ENCODE measurements at places on chromosomes 6 and 20.
A peak's percentile ranks its signal among the peaks of the same experiment; 100 is the strongest.

DNA sequence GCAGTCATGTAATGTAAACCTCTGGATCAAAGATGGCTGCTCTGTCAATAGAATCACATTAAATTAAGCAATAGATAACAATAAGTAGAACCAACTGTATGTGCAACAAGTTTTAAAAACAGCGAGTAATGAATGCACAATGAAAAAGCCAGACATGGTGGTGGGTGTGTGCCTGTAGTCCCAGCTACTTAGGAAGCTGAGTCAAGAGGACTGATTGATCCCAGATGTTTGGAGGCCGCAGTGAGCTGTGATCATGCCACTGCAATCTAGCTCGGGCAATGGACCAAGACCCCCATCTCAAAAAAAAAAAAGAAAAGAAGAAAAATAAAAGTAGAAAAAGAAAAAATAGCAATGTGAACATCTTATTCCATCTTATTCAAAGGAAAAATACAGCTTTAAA lies 558.7 kb upstream of the MMS22L start:
- DNase-seq, result no peak

DNA sequence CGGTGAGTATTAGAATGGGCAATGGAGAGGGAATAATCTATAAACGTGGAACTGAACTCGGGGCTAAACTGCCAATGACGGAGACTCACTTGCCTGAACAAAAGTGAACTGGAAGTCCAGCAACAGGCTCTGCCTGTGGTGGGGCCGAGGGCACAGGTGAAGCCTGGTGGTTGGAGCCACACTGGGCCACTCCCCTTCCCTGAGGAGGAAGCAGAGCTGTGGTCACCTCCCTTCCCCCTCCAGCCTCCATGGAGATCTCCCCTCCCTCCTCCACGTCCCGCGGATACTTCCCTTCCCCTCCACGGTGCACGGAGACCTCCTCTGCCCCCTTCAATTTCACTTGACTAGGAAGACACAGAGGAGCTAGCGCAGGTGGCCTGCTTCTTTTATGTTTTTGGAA lies 14.7 kb upstream of the DSP start:
- DNase-seq, result no peak

- DNase-seq, result no peak
These were observed 13.2 kb downstream of the GCNT2 start for GRCh38 chr6:10534419-10534762.

GRCh38 chr6:149891259-149891658 lies 6.7 kb downstream of the RAET1E start:
- peak; percentile 67 for DNase-seq

- DNase-seq, result no peak
These were observed 3.4 kb upstream of the ABHD16B start for GRCh38 chr20:63857764-63858392.

- peak; percentile 63 for DNase-seq
These were observed 770 bp downstream of the TCF19 start for GRCh38 chr6:31158863-31159855.

DNA sequence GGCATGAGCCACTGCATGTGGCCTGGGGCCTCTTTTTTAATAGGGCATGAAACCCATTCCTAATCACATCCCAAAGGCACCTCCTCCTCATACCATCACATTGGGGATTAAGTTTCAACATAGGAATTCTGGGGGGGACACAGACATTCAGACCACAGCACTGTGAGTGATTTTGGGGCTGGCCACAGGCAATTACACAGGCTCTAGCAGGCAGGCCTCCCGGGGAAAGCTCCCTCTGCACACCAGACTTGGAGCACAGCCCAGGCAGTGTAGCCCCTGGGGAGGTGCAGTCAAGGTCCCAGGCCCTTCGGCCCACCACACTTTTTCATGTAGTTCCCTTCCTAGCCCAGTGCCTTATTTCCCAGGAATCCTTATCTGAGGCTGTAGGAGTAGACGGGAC lies 5.5 kb downstream of the SFT2D1 start:
- DNase-seq, result no peak

GRCh38 chr6:47093169-47093568 lies 51.0 kb upstream of the ADGRF1 start:
- DNase-seq, result no peak

DNA sequence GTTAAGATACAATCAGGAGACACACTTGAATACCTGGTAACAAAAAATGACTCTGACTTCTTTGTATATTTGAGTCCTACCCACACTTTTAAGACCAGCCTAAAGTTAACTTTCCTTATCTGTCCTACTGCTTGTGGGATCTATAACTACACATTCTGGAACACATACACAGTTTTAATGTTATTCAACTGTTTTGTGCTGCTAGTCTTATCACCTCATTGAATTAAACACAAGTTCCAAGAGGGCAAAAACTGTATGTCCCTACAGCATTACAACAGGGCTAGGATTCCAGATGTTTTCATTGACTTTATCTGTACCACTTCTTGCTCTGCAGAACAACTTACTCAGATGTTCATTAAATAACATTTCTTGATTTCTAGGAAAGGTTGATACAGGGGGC lies 2.8 kb downstream of the HMGN3 start:
- DNase-seq, result no peak

- DNase-seq, result no peak
These were observed 127.3 kb upstream of the RALGAPA2 start for GRCh38 chr20:20839771-20840170.

DNA sequence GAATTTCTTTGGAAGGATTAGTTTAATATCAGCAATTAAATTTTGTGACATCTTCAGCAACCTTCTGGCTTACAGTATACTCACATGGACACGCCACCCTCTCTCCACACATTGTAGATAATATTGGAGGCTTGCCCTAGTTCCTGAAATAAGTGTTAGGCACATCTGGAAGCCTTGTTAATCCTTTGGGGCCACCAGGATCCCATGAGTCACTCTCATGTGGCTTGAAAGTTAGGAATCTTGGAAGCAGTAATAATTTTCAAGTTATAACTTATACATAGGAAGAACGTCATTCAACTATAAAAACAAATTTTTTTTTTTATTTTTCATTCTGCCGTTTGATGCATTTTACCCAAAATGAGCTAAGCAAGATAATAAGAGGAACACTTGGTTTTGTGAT lies 20.5 kb downstream of the LAMA4 start:
- no peak for DNase-seq

DNA sequence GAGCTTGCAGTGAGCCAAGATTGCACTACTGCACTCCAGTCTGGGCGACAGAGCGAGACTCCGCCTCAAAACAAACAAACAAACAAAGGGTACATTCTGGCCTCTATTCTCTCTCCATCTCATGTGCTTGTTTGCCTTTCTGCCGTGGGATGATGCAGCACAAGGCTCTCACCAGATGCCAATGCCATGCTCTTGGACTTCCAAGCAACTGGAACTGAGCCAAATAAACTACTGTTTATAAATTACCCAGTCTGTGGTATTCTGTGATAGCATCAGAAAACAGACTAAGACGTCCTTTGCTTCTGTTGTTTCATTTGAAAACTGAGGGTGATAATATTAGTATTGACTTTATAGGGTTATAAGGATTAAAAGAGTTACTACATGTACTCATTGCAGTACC lies 3.6 kb upstream of the BRD2 start:
- DNase-seq, result peak; percentile 20

DNA sequence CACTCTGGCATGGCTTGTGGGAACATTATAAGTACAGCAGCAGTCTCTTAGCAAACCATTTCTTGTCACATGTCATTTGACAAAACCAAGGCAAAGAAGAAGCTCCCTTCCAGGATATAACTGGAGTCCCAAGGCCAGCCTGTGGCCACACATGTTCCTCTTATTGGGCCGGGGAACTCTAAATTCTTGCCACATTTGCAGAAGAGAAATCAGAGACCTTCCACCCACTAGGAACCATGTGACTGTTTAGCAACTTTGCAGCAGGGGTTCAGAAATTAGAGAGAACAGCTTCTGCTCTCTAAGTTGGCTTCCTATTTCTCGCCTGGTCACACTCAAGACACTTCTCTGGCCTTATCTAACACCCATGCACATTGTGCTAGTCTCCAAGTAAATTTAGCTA lies 20.4 kb upstream of the MEP1A start:
- DNase-seq, result no peak

DNA sequence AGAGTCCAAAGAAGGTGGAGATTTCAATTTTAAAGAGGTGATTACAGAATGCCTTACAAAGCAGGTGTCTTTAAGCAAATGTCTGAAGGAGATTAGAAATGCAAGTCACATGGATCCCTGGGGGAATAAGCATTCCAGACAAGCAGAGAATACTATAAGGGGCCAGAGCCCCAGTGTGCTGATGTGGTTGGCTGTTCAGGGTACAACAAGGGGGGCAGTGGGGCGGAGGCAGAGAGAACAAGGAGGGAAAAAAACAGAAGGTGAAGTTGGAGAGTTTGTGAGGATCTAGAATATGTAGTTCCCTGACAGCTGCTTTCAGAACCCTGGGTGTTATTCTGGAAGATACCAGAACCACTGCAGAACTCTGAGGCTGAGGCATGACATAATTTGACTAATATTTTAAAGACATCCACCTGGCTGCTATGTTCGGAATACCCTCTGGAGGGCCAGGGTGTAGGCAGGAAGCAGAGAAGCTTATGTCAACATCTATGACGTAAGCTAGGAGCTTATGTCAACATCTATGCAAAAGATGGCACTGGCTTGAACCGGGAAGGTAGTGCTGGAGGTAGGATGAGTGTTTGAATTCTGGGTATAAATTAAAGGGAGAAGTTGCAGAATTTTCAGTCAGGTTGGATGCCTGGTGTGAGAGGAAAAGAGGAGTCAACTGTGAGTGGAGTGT lies 276.3 kb upstream of the AGPAT4 start:
- DNase-seq, result peak; percentile 88

DNA sequence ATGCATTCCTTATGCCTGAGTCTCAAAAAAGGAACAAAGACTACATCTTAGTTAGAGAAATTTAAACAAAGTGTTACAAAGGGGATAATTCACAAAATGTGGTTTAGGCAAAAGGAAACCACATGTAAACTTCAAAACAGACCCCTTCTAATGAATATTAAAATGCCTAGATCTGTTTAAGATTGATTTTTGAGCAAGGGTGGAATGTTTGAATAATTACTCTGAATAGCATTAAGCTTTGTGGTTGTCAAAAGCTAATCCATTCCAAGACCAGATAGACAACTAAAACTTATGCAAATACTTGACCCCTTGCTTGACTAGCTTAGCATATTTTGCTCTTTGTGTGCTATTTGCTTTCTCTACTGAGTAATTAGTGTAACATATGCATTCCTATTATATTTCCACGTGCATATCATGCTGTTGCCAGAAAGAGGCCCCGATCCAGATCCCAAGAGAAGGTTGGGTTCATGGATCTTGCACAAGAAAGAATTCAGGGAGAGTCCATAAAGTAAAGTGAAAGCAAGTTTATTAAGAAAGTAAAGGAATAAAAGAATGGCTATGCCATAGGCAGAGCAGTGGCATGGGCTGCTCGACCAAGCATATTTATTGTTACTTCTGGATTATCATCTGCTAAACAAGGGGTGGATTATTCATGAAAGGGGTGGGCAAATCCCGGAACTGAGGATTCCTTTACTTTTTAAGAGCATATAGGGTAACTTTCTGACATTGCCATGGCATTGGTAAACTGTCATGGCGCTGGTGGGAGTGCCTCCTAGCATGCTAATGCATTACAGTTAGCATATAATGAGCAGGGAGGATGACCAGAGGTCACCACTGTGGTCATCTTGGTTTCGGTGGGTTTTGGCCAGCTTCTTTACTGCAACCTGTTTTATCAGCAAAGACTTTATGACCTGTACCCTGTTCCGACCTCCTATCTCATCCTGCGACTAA lies 1193.4 kb upstream of the EYS start:
- DNase-seq, result no peak

GRCh38 chr20:8432435-8433148 lies 300.5 kb downstream of the PLCB1 start:
- DNase-seq, result peak; percentile 65

- DNase-seq, result peak; percentile 23
These were observed 81.0 kb downstream of the TIAM2 start for GRCh38 chr6:155075930-155076695.

- no peak for DNase-seq
These were observed 267.7 kb downstream of the PRL start for GRCh38 chr6:22029171-22029570.

DNA sequence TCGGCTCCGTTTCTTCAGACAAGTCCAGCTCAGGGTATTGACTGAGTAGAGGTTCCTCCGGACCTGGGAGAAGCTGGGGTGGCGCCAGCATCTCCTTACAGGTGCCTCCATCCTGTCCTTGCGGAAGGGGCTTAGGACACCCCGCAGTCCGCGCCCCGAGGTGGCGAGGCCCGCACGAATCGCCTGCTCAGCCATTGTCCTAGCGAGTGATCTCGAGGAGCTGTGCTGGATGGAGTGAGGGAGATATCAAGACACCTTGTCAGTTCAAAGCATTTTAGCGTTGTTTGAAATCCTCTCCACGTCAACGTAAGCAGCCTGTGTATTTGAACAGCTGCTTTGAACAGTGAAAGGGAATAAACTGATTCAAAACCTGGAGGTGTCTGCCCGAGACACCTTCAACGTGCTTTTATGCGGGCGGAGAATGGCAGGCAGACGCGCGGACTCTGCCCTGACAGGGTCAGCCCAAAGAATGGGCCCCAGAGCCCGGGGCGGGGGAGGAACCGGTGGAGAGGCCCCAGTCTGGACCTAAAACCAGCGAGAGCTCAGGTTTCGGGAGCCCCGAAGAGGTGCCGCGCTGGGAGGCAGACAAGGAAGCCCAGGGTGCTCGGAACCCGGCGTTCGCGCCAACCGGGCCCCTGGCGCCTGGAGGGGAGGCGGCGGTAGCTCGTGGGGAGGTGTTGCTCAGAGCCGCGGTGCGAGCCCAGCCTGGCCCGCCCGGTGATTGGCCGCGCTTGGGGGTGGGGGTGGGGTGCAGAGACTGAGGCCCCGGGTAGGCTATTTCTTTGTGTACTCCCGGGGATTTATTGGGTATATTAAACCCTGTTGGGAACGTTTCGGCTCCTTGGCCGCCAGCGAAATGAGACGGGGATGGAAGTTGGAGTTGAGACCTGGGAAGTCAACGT lies 3.1 kb upstream of the POU3F2 start:
- peak; percentile 71 for DNase-seq

GRCh38 chr20:58908221-58908620 lies 55.7 kb downstream of the GNAS start:
- DNase-seq, result no peak

DNA sequence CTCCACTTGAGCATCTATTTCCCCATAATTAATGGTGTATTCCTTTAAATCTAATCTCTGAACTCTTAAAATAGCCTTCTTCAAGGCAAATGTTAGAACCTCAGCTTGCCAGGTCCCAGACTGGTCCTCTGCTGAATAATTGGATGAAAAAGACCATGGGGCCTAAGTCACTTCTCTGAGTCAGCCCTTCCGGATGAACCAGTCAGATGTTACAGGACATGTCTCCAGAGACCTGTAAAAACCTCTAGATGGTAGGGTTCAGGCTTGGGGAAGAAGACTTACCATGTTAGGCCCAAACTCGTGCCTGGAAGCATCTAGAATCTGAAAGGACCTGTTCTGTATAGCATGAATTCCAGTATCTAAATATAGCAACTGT lies 97.3 kb downstream of the CDKAL1 start:
- peak; percentile 72 for DNase-seq

- no peak for DNase-seq
These were observed 71.9 kb upstream of the SLC22A16 start for GRCh38 chr6:110548110-110548847.

Measured in NCI-H69 (cell line).